ENCODE measurements at places on chromosomes 13 and 19. TPM values are rescaled to one million over a fixed set of nuclear protein-coding genes. Genes with fewer than 3 reads are reported as not detected.

The YIPF2 gene
- total RNA-seq, result 15.8 TPM

The ZNF563 gene
- 6.7 TPM for total RNA-seq

The HSH2D gene
- 31.2 TPM for total RNA-seq

The ZNF468 gene
- 11.5 TPM for total RNA-seq

The PTPRH gene
- not detected for total RNA-seq

The VSTM2B gene
- total RNA-seq, result not detected

The SCAF1 gene
- total RNA-seq, result 64.0 TPM

The LILRA1 gene
- not detected for total RNA-seq

The ZNF616 gene
- 15.7 TPM for total RNA-seq

The CYP2A6 gene
- not detected for total RNA-seq

The ACTMAP gene
- total RNA-seq, result 18.0 TPM

The ZNF235 gene
- 2.1 TPM for total RNA-seq

The TEX26 gene
- not detected for total RNA-seq

The FCER2 gene
- total RNA-seq, result 2.6 TPM

The NFIX gene
- total RNA-seq, result 4.3 TPM

The RGL3 gene
- total RNA-seq, result not detected

The CYP4F12 gene
- not detected for total RNA-seq

The CERS1 gene
- total RNA-seq, result 0.16 TPM

The NLRP9 gene
- total RNA-seq, result not detected

The ARL11 gene
- total RNA-seq, result 0.72 TPM

The ZNF547 gene
- 1.5 TPM for total RNA-seq

The MBD3L3 gene
- not detected for total RNA-seq

The CCDC70 gene
- total RNA-seq, result not detected

The CD22 gene
- total RNA-seq, result 3.5 TPM

The RXFP2 gene
- not detected for total RNA-seq

The PBX4 gene
- total RNA-seq, result 19.4 TPM

The KLK4 gene
- not detected for total RNA-seq

The PINLYP gene
- total RNA-seq, result 3.5 TPM

The MZT1 gene
- total RNA-seq, result 26.9 TPM

The ATP4B gene
- total RNA-seq, result not detected

The CYP2A7 gene
- total RNA-seq, result not detected

The FGF21 gene
- not detected for total RNA-seq

The DAND5 gene
- total RNA-seq, result 0.25 TPM

The CFAP97D2 gene
- total RNA-seq, result not detected

The MCF2L gene
- total RNA-seq, result 8.7 TPM

The NCAN gene
- total RNA-seq, result not detected

The PTH2 gene
- not detected for total RNA-seq

The ILF3 gene
- 433 TPM for total RNA-seq

The IGFL2 gene
- total RNA-seq, result not detected

The OR7C1 gene
- not detected for total RNA-seq
